ENCODE measurements at places on chromosomes 13 and 19. TPM values are rescaled to one million over a fixed set of nuclear protein-coding genes. Genes with fewer than 3 reads are reported as not detected.

GGN gene
- total RNA-seq = 0.14 TPM

PGLYRP2 gene
- not detected for total RNA-seq

FXYD3 gene
- total RNA-seq = not detected

LGALS14 gene
- total RNA-seq = not detected

CFD gene
- total RNA-seq = 61.8 TPM

COL4A1 gene
- 174 TPM for total RNA-seq

ZNF471 gene
- total RNA-seq = 4.7 TPM
